ENCODE measurements at places on chromosomes 7 and 10. TPM values are rescaled to one million over a fixed set of nuclear protein-coding genes. Genes with fewer than 3 reads are reported as not detected.

- DNase-seq, result no peak
These were observed 17.5 kb upstream of the CDH23 start for GRCh38 chr10:71379118-71379766.

DNA sequence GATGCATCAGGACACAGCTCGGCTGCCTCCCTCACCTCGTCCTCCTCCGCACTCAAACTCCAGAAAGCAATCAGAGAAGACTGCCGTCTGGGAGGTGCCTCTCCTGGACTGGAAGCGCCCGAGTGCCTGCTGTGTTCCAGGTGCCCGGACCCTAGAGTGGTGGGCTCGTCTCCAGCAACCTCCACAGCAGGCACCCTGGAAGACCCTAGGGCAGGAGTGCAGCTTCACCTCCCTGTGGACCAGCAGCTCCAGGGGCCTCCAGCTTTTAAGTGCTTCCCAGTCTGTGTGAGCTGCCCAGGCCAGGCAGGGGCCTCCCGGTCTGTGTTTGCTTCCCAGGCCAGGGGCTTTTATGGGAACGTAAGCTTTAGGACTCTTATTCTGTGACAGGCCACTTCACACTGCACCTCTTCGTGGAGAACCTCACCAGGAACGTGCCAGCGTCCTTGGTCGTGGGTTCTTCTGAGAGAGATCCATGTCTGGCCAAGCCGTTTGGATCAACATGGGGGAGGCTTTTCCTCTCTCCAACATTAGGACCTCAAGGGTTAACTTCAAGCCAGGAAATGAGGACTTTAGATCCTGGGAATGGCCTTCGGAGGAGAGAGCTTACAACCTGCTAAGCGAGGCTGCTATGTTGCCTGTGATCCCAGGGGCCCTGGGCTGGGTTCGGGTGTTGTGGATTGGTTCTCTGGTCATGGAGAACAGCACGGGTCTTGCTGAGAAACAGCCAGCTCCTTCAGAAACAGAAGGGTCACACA is 5.9 kb upstream of the PWWP2B start:
- DNase-seq, result peak; percentile 38

GRCh38 chr7:66376264-66376945 is 171.3 kb downstream of the TPST1 start:
- DNase-seq, result no peak

CHST15 gene
- total RNA-seq, result 12.8 TPM

MPLKIP gene
- total RNA-seq, result 39.3 TPM

DNA sequence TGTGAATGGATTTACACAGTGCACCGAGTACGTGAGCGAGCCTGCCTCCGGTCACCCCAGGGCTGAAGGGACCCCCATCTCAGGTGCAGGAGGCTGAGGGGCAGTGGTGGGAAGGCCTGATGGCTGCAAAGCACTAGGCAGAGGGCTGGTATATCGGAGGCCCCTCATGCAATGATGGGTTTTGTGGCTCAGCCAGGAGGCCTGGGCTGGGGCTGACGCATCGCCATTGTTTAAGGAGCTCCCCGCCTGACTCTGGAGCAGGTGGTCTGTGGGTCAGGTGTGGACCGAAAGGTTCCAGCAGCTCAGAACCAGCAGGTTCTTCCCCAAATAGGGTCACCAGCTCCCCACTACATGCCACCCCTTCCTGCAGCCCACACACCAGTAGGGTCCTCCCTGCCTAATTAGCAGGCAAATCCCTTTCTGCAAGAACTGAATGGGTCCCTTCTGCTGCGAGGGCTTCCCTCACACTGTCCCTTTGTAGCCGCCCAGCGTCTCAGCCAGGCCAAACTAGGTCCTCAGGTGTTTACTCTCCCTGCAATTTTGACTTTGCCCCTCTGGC is 33.0 kb downstream of the OAT start:
- no peak for DNase-seq

SPDYE6 gene
- not detected for total RNA-seq

All from left lobe of liver (tissue), 2 donors.